Muscle of back (tissue), 13 donors: ENCODE measurements at places on chromosomes 5 and 9. TPM values are rescaled to one million over a fixed set of nuclear protein-coding genes. Genes with fewer than 3 reads are reported as not detected.

Gene ARID3C
- 0.11 TPM for polyA plus RNA-seq

Gene ENHO
- polyA plus RNA-seq = 3.9 TPM

Gene PRELID2
- 2.5 TPM for polyA plus RNA-seq

Gene GLRA1
- 0.07 TPM for polyA plus RNA-seq

Gene TAS2R1
- polyA plus RNA-seq = not detected

Gene WDR5
- 45.5 TPM for polyA plus RNA-seq

Gene CER1
- 0.13 TPM for polyA plus RNA-seq

Gene ST8SIA4
- polyA plus RNA-seq = 8.1 TPM

Gene RAD23B
- polyA plus RNA-seq = 124 TPM

Gene TMC1
- 0.62 TPM for polyA plus RNA-seq

Gene GALNT10
- polyA plus RNA-seq = 22.4 TPM

Gene OTP
- polyA plus RNA-seq = not detected

Gene LRRC26
- polyA plus RNA-seq = not detected

Gene NCS1
- polyA plus RNA-seq = 42.3 TPM

Gene RLN2
- 0.88 TPM for polyA plus RNA-seq

Gene PSMD5
- 31.1 TPM for polyA plus RNA-seq

Gene PCDHGB1
- polyA plus RNA-seq = 0.66 TPM

Gene ACTBL2
- polyA plus RNA-seq = not detected

Gene PCDHGC3
- polyA plus RNA-seq = 128 TPM

Gene TRIM23
- polyA plus RNA-seq = 17.8 TPM

Gene ORM2
- polyA plus RNA-seq = not detected

Gene DNAH5
- polyA plus RNA-seq = 0.95 TPM

Gene PRLR
- 0.77 TPM for polyA plus RNA-seq

Gene PCDHB9
- 3.5 TPM for polyA plus RNA-seq

Gene NUTM2F
- polyA plus RNA-seq = not detected

Gene NSA2
- polyA plus RNA-seq = 224 TPM

Gene SHISAL2B
- 0.53 TPM for polyA plus RNA-seq

Gene C5orf22
- polyA plus RNA-seq = 19.5 TPM

Gene NR4A3
- polyA plus RNA-seq = 0.71 TPM

Gene TYRP1
- polyA plus RNA-seq = 0.39 TPM

Gene MCC
- 22.2 TPM for polyA plus RNA-seq

Gene HACD4
- polyA plus RNA-seq = 3.4 TPM
